ENCODE measurements at places on chromosomes 7 and 10.
A peak's percentile ranks its signal among the peaks of the same experiment; 100 is the strongest.

DNA sequence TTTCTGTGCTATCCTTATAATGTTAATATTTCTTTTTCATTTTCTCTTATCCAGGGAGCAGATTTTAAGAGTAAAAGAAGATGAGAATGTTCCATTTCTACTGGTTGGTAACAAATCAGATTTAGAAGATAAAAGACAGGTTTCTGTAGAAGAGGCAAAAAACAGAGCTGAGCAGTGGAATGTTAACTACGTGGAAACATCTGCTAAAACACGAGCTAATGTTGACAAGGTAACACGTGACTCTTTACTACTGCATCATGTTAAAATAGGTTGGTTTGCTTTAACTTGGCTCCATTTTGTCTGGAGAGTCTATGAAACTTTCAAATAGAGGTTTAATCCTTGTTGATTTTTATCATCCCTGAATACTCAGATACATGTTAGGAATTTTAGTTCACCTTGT is 73.3 kb downstream of the RALA start:
- DNase-seq: no peak

- DNase-seq: peak; percentile 83
Observed at GRCh38 chr10:120186506-120186905, 270.5 kb upstream of the PLPP4 start.

DNA sequence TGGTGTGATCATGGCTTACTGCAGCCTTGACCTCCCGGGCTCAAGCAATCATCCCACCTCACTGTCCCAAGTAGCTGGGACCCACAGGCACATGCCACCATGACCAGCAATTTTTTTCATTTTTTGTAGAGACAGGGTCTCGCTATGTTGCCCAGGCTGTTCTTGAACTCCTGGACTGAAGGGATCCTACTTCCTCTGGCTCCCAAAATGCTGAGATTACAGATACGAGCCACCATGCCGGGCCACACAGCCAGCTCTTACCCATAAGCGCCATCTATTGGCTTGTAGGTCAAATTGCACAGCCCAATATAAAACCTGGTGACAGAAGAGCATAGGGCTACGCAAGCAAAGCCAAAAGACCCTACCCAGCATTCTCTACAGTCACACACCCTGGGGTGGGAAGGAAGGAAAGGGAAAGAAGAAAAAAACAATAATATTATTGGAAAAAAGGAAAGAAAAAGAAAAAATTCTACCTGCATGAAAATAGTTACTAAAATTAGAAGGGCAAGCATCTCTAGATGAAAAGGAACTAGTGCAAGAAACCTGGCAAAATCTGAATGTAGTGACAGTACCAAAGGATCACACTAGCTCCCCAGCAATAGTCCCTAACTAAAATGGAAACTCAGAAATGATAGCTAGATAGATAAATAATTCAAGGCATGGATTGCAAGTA is 29.4 kb upstream of the AMPH start:
- DNase-seq: no peak

GRCh38 chr10:123140164-123140982 is 4.6 kb downstream of the HMX3 start:
- DNase-seq: no peak
